Heart right ventricle (tissue), 16 donors: ENCODE measurements at places on chromosomes 2 and 18. TPM values are rescaled to one million over a fixed set of nuclear protein-coding genes. Genes with fewer than 3 reads are reported as not detected.

PSME4 gene
- 63.0 TPM for total RNA-seq

LPIN1 gene
- total RNA-seq, result 44.0 TPM

CEBPZ gene
- 22.4 TPM for total RNA-seq

HOXD8 gene
- total RNA-seq, result 1.5 TPM

CCDC121 gene
- total RNA-seq, result 5.5 TPM

TXNDC9 gene
- total RNA-seq, result 21.5 TPM

MALL gene
- total RNA-seq, result 9.8 TPM

LIMS4 gene
- 5.6 TPM for total RNA-seq

RAD51AP2 gene
- 0.10 TPM for total RNA-seq

GRB14 gene
- total RNA-seq, result 16.8 TPM

ABCG8 gene
- total RNA-seq, result not detected
